ENCODE measurements at places on chromosomes 1 and 21.

GRCh38 chr1:219812491-219813203 is 115.7 kb downstream of the SLC30A10 start:
- H3K27me3 ChIP-seq, result no peaks in the 10 kb centered on the region
- H3K27ac ChIP-seq, result no peak overlapping the region
- no peaks in the 10 kb centered on the region for H3K36me3 ChIP-seq
- DNase-seq, result peak; percentile 55

- no peaks in the 10 kb centered on the region for H3K4me1 ChIP-seq
- no peaks in the 10 kb centered on the region for H3K27me3 ChIP-seq
- no peak overlapping the region for H3K4me3 ChIP-seq
- no peak for DNase-seq
- no peaks in the 10 kb centered on the region for H3K36me3 ChIP-seq
Measured at GRCh38 chr21:42291751-42292562, 23.3 kb downstream of the TFF3 start.

- no peaks in the 10 kb centered on the region for H3K4me1 ChIP-seq
- H3K36me3 ChIP-seq, result no peaks in the 10 kb centered on the region
- no peaks in the 10 kb centered on the region for H3K27me3 ChIP-seq
- DNase-seq, result no peak
Measured at GRCh38 chr1:229951856-229952534, 115.0 kb upstream of the GALNT2 start.

GRCh38 chr1:55310505-55310971 is 95.4 kb upstream of the USP24 start:
- peaks cover 1% of the 10 kb centered on the region for H3K4me1 ChIP-seq
- DNase-seq, result no peak
- H3K27me3 ChIP-seq, result no peaks in the 10 kb centered on the region
- no peak overlapping the region for H3K4me3 ChIP-seq
- no peak overlapping the region for H3K27ac ChIP-seq

DNA sequence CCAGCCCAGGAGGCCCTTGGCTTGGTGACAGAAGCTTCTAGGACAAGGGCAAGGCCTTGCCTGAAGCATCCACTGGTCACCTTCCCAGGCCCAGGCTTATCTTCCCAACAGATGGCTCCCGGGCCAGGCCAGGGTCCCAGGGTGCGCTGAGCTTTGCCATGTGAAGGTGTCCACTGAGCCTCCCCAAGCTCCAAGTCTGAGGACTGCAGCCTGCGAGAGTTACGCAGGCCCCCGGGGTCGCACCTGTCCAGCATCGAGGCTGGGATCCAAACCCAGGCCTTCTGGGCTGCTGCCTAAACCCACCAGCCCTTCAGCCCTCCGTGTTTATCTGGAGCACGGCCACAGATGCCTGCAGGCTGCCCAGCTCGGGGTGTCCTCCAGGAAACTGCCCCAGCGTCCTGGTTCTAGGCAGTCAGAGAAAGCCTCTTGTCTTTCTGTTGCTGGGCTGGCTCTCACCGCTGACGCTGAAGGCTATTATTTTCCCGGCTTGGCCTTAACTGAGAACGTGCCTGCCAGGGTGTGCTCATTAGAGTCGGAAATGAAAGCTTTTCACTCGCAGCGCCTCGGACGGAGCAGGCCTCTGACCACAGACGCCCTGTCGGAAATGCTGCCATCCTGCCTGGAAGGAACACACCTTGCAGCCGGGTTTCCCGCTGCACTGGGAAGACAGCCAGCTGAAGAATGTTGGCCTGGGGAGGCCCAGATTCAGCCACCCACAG is 71.4 kb downstream of the MEGF6 start:
- no peaks in the 10 kb centered on the region for H3K36me3 ChIP-seq
- H3K4me1 ChIP-seq, result peaks cover 5% of the 10 kb centered on the region
- no peak for DNase-seq

DNA sequence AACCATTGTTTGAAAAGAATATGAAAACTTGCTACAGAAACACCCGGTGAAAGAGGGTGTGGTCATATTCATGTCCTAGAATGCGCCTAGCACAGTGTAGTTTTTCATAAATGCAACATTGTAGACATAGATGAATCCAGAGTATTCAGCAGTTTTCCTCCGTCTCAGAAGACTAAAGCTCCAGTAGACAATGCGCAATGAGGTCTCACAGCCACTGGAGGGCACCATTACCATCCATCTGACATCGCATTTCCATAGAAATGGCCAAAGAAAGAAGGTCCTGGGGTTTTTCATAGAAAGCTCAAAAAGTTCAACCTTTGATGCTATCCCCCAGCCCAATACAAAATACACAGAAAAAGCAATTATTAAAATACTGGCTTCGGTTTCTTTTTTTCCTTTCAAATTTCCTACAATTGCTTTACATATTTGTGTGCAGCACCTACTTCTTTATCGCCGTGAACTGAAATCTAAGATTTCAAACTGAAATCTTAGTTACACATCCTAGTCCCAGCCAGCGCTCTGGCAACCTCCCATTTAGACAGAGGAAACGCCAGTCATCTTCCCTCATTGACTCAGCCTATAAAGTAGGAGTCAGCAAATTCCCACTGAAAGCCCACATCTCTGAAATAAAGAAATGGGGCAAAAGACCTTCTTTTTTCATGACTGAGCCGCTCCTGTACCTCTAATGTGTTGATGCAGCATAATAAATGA is 3.9 kb upstream of the CD58 start:
- DNase-seq, result no peak
- no peaks in the 10 kb centered on the region for H3K27me3 ChIP-seq
- H3K4me3 ChIP-seq, result no peak overlapping the region
- H3K27ac ChIP-seq, result no peak overlapping the region
- H3K36me3 ChIP-seq, result 0 out of 2 replicates have a peak, but pooled peaks cover 3% of the 10 kb centered on the region

GRCh38 chr1:209674957-209675564 is at the start of gene G0S2:
G0S2 (plus strand) TSS chr1:209675412; CDS start chr1:209675685, 273 bp downstream.
- DNase-seq, result no peak
- no peaks in the 10 kb centered on the region for H3K4me1 ChIP-seq
- no peaks in the 10 kb centered on the region for H3K36me3 ChIP-seq
- peak within 1 kb of the TSS; percentile 34 for H3K4me3 ChIP-seq
- H3K27ac ChIP-seq, result no peak within 1 kb of the TSS

GRCh38 chr1:76140227-76140626 is 65.7 kb downstream of the ST6GALNAC3 start:
- DNase-seq, result peak; percentile 18
- H3K36me3 ChIP-seq, result no peaks in the 10 kb centered on the region

DNA sequence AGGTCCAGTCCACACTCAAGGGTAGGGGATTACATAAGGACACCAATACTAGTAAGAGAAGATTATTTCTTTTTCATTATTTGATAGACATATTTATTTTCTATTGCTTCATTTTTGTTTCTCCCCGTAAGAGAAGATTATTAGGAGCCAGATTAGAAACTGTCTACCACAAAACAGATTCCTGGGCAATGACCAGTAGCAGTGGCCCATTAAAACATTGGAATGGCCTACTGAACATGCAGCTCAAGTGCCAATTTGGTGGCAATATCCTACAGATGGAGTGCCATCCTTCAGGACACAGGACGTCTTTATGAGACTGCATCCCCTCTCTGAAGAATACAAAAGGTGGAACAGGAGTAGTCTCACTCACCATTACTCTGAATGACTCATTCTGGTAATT is 34.0 kb upstream of the ARHGAP29 start:
- no peaks in the 10 kb centered on the region for H3K4me1 ChIP-seq
- no peak overlapping the region for H3K4me3 ChIP-seq
- no peak overlapping the region for H3K27ac ChIP-seq
- H3K36me3 ChIP-seq, result no peaks in the 10 kb centered on the region
- no peak for DNase-seq
- H3K27me3 ChIP-seq, result no peaks in the 10 kb centered on the region

Data from iPS DF 6.9 (cell line).